Activated T-cell treated with anti-CD3 and anti-CD28 coated beads, Interleukin-2, amount 50 U/mL, for 72 hours (primary cell): ENCODE measurements at places on chromosomes 11 and 22. TPM values are rescaled to one million over a fixed set of nuclear protein-coding genes. Genes with fewer than 3 reads are reported as not detected.

The KCNQ1OT1 gene
- total RNA-seq: 0.35 TPM

The MS4A14 gene
- total RNA-seq: not detected

The GPHA2 gene
- total RNA-seq: 0.81 TPM

The TTC36 gene
- total RNA-seq: 1.4 TPM

The DTX4 gene
- 0.70 TPM for total RNA-seq

- H3K27ac ChIP-seq: no peak overlapping the region
- no peaks in the 10 kb centered on the region for H3K27me3 ChIP-seq
- H3K36me3 ChIP-seq: no peaks in the 10 kb centered on the region
- H3K4me3 ChIP-seq: no peak overlapping the region
- DNase-seq: no peak
- H3K4me1 ChIP-seq: no peaks in the 10 kb centered on the region
These were observed 17.3 kb upstream of the SYT8 start for GRCh38 chr11:1817511-1817910.

DNA sequence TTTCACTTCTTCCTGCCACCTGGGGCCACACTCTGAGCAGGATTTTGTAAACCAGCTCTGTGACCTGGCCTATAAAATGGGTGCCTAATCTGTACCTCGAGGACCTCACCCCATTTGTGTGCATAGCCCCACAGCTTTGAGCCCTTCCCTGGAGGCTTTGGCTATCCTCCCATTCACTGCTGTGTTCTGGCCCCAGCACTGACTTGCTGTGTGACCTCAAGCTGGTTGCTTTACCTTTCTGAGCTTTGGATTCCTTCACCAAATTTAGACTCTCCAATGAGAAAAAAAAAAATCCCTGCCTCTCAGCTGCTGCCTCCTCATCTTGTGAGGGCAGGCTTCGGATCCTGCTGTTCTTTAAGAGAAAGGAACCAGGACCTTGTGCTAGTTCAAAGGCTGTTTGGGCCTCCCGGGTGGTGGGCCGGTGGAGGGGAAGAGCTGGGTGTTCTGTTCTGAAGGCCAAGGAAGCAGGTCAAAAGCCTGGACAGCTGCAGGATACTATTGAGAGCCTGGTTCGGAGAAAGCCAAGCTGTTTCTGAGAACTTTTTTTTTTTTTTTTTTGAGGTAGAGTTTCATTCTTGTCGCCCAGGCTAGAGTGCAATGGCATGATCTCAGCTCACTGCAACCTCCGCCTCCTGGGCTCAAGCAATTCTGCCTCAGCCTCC is 1.1 kb upstream of the PYGM start:
- H3K27ac ChIP-seq: peak overlapping the region; percentile 53
- peaks cover 15% of the 10 kb centered on the region for H3K36me3 ChIP-seq
- no peak overlapping the region for H3K4me3 ChIP-seq
- no peaks in the 10 kb centered on the region for H3K27me3 ChIP-seq
- peaks cover 52% of the 10 kb centered on the region for H3K4me1 ChIP-seq

GRCh38 chr22:21940521-21940920 is 12.1 kb downstream of the PPM1F start:
- H3K36me3 ChIP-seq: peaks cover 3% of the 10 kb centered on the region
- no peak overlapping the region for H3K27ac ChIP-seq
- H3K4me3 ChIP-seq: no peak overlapping the region
- peaks cover 42% of the 10 kb centered on the region for H3K4me1 ChIP-seq
- DNase-seq: no peak
- H3K27me3 ChIP-seq: no peaks in the 10 kb centered on the region

GRCh38 chr22:26848244-26848920 is 191.0 kb downstream of the MIAT start:
- no peak for DNase-seq
- no peaks in the 10 kb centered on the region for H3K27me3 ChIP-seq
- H3K4me1 ChIP-seq: peaks cover 6% of the 10 kb centered on the region
- H3K4me3 ChIP-seq: no peak overlapping the region

DNA sequence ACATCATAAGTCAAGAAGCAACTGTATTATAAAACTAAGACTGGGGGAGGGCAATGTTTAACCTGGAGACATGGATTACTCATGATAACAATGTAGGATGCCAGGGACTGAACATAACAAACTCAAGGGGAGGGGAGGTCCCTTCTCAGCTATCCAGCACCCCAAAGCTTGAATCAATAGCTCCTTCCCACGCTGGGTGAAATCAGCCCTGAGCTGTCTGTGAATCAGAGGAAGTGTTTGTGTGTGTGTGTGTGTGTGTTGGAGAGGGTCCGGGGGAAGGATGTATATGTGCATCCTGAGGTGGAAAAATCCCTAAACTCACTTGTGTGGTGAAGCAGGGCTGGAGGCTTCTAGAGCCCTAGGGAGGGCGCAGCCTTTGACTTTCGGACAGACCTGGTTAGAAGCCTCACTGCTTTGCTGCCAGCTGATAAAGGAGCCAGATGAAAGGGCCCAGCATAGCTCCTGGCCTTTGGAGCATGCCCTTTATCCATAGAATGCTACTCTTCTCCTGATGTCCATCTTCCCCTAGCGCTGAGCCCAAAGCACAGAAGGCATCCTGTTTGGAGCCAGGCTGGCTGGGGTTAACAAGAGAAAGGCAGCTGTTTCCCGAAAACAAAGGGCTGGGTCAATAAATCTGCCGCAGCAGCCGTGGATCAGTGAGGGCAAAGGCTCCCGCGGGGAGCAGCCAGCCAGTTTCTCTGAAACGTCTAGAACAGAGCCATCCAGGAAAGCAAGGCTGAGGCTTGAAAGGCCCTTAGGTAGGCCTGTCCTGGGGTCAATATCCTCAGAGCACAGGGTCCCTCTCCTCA is 35.8 kb downstream of the TNKS1BP1 start:
- no peak for DNase-seq
- H3K4me1 ChIP-seq: no peaks in the 10 kb centered on the region
- H3K36me3 ChIP-seq: no peaks in the 10 kb centered on the region
- no peak overlapping the region for H3K4me3 ChIP-seq

DNA sequence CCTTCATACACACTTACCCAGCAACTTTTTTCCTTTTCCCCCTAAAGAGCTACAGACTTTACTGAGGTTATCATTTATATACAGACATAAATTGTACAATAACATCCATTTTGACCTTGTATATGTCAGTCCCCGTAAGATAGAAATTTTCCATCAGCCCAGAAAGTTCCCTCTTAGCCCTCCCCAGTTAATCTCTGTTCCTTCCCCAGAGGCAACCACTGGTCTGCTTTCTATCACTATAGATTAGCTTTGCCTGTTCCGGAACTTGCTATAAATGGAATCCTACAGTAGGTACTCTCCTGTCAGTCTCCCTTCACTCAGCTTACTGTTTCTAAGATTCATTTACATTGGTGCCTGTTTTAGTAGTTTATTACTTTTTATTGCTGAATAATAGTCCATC is 54.9 kb downstream of the TSPAN18 start:
- no peak for DNase-seq
- H3K4me1 ChIP-seq: peaks cover 5% of the 10 kb centered on the region
- no peaks in the 10 kb centered on the region for H3K27me3 ChIP-seq
- no peaks in the 10 kb centered on the region for H3K36me3 ChIP-seq
- H3K4me3 ChIP-seq: no peak overlapping the region

DNA sequence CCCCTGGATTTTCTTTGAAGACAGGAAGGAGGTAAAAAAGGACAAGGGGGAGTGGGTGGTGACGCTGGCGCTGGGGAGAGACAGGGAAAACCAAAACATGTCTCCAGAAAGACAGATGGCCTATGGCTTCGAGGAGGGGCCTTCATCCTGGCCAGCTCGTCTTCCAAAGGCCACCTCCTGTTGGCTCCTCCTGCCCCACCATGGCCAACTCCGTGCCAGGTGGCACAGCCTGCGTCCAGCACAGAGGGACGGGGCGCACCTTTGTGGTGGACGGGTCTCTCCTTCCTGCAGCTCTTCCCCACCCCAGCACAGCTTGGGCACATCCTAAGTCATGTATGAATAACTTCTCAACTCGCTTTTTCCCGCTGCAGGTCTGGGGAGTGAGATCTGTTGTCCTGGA is 22.7 kb downstream of the IGSF9B start:
- no peaks in the 10 kb centered on the region for H3K27me3 ChIP-seq
- no peak overlapping the region for H3K27ac ChIP-seq
- DNase-seq: no peak
- no peaks in the 10 kb centered on the region for H3K36me3 ChIP-seq
- no peak overlapping the region for H3K4me3 ChIP-seq

- H3K4me3 ChIP-seq: no peak overlapping the region
- no peak overlapping the region for H3K27ac ChIP-seq
- no peaks in the 10 kb centered on the region for H3K4me1 ChIP-seq
- no peaks in the 10 kb centered on the region for H3K27me3 ChIP-seq
These were observed 33.3 kb upstream of the NNMT start for GRCh38 chr11:114262681-114263512.

DNA sequence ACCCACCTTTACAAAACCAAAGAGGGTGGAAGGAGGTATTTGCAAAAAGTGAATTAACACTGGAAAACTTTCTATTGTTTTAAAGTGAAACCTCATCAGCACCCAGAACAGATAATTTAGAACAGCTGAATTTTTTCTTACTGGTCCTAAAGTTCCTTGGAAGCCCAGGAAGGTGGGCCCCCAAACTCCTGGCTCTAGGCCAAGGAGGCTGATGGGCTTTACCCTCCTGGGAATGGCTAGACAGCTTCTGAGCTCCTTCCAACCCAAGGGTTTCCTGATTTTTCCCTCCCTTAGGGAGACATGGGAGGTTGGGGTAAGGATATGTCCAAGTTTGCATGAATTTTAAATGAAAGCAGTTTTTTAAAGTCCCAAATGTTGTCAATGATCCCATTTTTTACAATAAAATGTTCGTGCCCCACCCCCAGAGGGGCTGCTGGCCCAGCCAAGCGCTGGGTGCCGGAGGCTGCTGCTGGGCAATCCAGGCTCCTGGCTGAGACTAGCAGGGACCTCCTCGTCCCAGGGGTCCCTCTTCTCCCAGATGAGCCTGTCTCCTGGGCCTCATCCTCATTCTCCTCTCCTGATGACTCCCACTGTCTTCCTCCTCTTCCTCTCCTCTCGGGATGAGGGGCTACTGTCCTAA is 28.4 kb downstream of the RELT start:
- H3K36me3 ChIP-seq: peaks cover 3% of the 10 kb centered on the region
- no peak for DNase-seq
- H3K27me3 ChIP-seq: no peaks in the 10 kb centered on the region
- H3K4me3 ChIP-seq: no peak overlapping the region
- no peak overlapping the region for H3K27ac ChIP-seq

DNA sequence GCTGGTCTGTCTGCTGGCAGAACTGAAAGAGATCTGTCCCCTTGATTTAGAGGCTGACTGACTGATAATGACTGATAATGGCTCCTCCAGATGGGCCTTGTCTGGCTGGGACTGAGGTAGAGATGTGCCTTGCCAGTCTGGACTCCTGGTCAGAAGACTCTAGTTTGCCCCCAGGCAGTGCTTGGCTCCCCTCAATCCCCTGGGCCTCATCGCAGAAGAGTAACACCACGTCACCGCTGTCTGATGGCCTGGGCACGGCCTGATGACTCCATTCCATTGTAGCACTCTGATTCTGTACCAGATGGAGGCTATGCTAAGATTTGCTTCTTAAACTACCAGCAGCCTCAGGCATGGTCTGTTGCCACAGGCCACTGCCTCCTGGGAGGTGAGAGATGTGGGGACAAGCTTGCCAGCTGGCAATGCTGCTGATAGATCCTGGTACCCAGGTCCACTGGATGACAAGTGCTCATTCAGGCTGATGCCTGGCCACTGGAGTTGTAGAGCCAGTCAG is 19.1 kb downstream of the CYB5R2 start:
- H3K36me3 ChIP-seq: no peaks in the 10 kb centered on the region
- DNase-seq: no peak
- H3K4me1 ChIP-seq: peaks cover 6% of the 10 kb centered on the region

DNA sequence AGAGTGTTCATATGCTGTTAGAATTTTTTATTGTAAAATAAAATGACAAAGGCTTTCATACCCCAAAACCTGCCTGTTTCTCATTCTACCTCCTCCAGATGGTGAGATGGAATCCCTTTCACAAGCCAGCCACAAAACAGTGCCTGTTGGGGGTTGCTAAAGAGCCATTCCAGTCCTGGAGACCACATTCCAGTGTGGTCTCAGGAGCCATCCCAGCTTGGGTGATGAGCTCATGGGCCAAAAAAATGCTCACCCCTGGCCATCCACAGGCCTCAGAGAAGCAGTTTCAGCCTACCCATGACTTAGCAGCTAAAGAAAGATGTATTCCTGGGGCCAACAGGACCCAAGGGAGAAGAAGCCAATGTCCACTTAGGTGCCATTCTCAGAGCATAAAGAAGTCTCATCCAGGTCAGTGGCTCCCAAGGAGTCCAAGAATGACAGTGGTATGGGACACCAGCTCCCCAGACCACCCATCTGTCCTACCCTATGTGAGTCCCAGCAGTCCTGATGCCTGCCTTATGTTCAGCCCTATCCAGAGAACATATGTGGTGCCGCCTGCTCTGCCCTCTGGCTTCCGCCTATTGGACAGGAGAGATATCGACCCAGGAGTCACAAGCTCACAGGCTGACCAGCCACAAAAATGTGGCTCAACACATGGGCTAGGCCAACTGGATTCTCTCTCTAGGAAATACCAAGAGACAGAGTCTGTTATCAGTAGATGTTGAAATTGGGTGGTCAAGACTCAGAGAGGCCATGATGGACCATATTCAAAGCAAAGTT is 26.4 kb downstream of the C11orf91 start:
- no peak overlapping the region for H3K4me3 ChIP-seq
- peaks cover 4% of the 10 kb centered on the region for H3K36me3 ChIP-seq
- H3K27me3 ChIP-seq: peaks cover 38% of the 10 kb centered on the region
- peaks cover 15% of the 10 kb centered on the region for H3K4me1 ChIP-seq
- no peak overlapping the region for H3K27ac ChIP-seq

DNA sequence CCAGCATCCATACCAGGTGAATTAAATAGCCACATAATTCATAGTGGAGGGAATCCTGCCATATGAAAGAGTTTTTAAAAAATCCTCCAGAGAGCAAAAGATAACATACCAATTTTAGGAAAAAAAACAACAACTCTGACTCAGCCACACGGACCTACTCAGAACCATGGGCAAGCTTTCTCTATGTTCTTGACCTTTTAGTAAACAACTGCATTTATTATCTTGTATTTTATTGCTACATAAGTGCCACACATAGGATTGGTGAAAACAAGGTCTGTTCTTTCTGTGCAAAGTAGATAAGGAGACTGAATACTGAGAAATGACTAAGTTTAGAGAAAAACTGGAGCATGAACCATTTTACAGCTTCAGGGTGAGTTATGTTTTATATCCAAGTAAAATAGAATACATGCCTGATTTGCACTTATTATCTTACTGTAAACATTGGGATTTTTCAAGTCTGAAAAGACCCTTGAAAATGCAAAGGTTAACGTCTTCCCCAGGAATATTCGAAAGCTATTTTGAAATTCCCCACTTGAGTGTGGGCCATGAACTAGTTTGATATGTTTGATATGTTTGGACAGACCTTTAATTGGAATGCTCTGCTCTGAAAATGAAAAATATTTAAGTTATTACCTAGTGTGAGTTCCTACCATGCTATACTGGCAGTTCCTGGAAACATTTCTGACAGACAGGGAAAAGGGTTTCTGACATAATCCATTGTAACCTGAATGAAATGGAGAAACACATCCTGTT is 89.5 kb upstream of the DDI1 start:
- no peaks in the 10 kb centered on the region for H3K4me1 ChIP-seq
- no peak overlapping the region for H3K4me3 ChIP-seq
- H3K36me3 ChIP-seq: no peaks in the 10 kb centered on the region
- H3K27ac ChIP-seq: no peak overlapping the region
